ENCODE measurements at places on chromosomes 5 and 9. TPM values are rescaled to one million over a fixed set of nuclear protein-coding genes. Genes with fewer than 3 reads are reported as not detected.

Gene PTGR1
- not detected for total RNA-seq

Gene ST8SIA4
- 15.6 TPM for total RNA-seq

Gene CSNK1A1
- 221 TPM for total RNA-seq

Gene RNF14
- total RNA-seq: 12.8 TPM

Gene NRARP
- total RNA-seq: 1.5 TPM

Gene TICAM2
- 0.36 TPM for total RNA-seq

Gene ARHGEF28
- not detected for total RNA-seq

GRCh38 chr9:7146582-7146981 lies 388.8 kb downstream of the KDM4C start:
- no peak for DNase-seq

GRCh38 chr5:109567374-109568044 lies 122.2 kb upstream of the MAN2A1 start:
- DNase-seq: no peak

GRCh38 chr9:4045556-4045955 lies 254.3 kb downstream of the GLIS3 start:
- no peak for DNase-seq

- no peak for DNase-seq
Observed at GRCh38 chr9:95508242-95508967, 8.4 kb downstream of the PTCH1 start.

- no peak for DNase-seq
Observed at GRCh38 chr9:77546376-77546950, 101.7 kb downstream of the GNA14 start.

DNA sequence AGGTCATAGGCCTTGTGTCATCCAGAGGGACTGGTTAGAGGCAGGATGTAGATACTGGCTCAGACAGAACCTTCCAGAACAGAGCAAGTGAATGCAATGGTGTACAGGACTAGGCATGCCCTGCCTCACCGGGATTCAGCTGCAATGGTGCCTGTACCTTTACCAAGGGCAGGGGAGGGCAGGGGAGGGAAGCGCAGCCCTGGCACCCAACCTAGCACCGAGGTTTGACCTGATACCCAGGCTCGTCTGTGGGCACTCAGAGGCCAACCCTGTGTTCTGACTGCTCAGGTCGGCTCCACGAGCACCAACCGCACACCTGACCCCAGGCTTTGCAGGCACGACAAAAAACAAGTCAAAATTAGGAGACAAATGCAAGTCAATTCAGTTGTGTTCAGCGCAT lies 47.3 kb upstream of the GFPT2 start:
- no peak for DNase-seq

- no peak for DNase-seq
Observed at GRCh38 chr9:112443200-112443599, 43.4 kb upstream of the KIAA1958 start.

DNA sequence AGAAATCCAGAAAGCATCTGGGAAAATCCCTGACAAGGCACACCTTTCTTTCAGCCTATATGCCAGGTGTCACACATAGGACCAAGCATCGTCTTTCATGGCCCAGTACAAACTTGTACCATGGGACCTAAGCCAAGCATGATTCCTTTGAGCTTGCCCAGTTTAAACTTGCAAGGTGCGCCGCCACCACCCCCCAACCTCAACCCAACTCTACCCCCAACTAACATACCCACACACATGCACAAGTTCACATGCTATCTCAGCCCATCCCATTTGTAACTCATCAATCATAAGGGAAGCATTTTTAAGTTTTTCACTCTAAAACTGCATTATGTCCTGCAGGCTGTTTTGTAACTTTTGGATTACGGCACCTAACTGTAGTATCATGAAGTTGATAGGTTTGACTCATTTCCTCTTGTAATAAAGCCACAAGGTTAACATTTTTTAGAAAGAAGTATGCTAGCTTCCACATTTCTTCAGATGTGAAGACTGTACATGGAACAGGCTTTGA lies 145.9 kb upstream of the FST start:
- DNase-seq: no peak

GRCh38 chr5:122871661-122872060 lies 26.2 kb downstream of the SNX24 start:
- no peak for DNase-seq

GRCh38 chr5:137605411-137605810 lies 106.3 kb upstream of the SPOCK1 start:
- no peak for DNase-seq

GRCh38 chr9:88748566-88749261 lies 213.7 kb downstream of the NXNL2 start:
- DNase-seq: no peak

Data from CD8-positive, alpha-beta T cell (primary cell).